ENCODE measurements at places on chromosomes 2 and 18.

DNA sequence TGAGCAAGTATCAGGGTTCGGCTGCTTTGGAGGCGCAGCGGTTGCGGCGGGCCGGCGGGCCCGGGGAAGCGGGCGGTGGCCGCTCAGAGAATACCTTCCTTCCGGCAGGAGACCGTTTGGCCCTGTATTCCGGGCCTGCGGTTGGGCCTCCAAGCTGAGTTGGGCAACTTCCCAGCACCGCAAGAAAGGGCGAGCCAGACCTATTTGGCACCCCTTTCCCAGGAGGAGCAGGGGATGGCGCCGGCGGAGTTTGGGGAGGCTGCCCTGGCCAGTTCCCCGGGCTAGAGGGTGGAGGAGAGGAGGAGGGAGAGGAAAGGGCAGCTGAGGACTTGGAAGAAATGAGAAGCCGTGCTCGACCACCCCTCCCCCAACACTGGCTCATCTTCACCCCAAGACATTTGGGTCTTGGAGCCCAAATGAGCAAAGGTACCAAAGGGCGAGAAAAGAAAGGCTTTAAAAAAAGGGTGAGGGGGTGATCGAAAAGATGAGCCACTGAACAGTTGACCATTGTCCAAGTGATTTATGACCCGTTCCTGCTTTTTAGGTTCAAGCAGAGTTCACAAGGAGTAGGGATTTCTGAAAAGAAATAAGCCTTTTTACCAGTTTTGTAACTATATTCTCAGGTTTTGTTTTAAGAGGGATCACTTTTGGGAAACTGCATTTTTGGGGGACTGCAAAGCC, 8.4 kb downstream of the HOXD3 start:
- no peak for DNase-seq

DNA sequence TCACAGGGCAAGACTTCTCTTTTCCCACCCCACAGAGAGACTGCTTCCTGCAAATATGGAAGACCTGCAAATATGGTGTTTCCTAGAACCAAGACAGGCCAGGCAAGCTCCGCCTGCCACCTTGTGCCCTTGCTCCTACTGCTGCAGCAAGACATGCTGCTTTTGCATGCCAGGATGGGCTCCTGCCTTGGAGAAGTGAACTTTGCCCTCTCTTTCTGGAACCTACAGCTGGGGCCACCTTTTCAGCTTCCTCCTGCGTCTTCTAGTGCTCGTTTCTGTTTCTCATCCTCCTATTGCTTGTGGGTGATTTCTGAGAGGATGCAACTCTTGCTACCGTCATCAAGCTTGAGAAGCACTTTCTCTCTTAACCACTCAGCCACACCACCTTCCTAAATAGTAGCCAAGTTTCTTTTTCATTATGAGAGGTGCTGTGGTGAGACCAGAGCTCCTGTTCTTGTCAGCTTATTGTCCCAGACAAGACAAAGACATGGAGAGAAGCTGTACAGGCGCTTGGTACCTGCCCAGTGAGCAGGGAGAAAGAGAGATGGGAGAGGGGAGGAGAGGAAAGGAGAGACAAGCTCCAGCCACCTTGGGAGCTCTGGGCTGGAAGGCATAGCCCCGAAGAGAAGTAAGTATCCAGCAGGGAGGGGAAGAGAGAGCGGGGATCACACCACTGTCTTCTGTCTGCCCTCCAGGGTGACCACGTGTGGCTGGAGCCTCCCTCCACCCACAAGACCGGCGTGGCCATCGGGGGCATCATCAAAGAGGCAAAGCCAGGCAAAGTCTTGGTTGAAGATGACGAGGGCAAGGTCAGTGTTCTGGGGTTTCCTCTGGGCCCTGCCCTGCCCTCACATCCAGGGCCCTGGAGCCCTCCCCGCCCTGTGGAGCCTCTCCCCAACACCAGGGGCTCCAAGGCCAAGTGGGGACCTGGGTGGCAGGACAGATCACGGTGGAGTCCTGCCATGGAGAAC, 28.3 kb downstream of the MYO7B start:
- no peak for DNase-seq

GRCh38 chr2:215772003-215772402, 241.3 kb downstream of the MREG start:
- DNase-seq: no peak

DNA sequence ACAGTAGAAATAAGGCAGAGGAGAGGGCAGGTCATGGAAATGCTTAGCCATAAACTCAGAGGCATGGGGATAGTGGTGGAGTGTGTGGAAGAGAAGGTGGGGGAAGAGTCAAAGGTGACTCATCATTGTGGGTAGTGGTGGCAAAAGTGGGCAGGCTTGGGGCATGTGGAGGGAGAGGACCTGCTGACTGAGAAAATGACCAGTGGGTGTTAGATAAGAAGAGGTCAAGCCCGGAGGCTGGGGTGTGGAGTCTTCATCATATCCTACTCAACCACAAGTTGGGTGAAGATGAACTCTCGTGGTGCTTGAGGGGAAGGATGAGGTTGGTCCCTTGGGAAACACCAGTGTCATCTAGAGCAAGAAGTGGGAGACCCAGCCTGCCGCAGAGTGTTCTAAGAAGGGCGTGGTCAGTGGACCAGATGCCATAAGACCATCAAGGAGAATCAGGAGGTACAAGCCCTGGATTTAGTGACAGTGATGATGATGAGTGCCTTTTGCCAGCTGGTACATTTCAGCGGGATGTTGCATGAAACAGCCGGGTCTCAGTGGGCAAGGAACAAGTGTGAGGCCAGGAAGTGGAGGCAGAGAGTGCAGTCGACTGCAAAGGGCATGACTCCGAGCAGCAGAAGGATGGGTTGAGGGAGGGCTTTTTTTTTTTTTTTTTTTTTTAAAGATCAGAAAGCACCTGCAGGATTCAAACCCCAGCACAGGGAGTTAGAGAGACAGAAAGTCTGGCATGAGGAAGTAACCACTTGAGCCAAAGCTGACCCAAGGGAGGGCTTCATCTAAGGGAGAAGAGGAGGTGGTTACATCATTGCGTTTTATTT, 122.6 kb upstream of the SPRED2 start:
- DNase-seq: peak; percentile 53

GRCh38 chr2:222982010-222982908, 69.7 kb upstream of the KCNE4 start:
- peak; percentile 90 for DNase-seq

- DNase-seq: peak; percentile 7
Measured at GRCh38 chr2:104425850-104426595, 427.9 kb upstream of the POU3F3 start.
